Non-pigmented ciliary epithelial cell (primary cell): ENCODE measurements at places on chromosomes 6 and 20.

GRCh38 chr20:34891166-34892062 lies 15.0 kb downstream of the ACSS2 start:
- DNase-seq: no peak

DNA sequence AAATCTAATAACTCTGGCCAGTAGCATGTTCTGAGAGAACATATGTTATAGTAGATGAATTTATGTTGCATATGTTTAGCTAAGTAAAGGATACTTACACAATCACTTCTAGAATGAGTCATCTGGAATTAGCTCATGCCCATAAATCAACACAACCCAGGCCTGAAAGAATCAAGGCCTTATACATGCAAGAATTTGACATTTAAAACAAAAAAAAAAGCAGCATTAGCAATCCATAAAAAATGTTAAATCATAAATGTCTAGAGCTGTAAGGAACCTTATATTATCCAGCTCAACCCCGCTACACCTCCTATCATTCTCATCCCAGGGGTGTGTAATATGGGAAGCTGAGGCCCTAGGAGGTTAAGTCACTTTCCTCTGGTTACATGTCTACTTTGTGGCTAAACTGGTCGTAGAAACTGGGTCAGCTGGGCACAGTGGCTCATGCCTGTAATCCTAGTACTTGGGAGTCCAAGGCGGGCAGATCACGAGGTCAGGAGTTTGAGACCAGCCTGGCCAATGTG lies 105.2 kb upstream of the CARMIL1 start:
- peak; percentile 95 for DNase-seq

- DNase-seq: no peak
Observed at GRCh38 chr6:39321761-39322160, 741 bp downstream of the KCNK16 start.

- DNase-seq: peak; percentile 41
Observed at GRCh38 chr6:149963462-149964307, at the start of gene ULBP1. TSS of gene ULBP1 (plus strand) at chr6:149963943. CDS start at chr6:149964050, 107 bp downstream.

GRCh38 chr6:56347526-56347925 lies 100.1 kb upstream of the COL21A1 start:
- DNase-seq: no peak

DNA sequence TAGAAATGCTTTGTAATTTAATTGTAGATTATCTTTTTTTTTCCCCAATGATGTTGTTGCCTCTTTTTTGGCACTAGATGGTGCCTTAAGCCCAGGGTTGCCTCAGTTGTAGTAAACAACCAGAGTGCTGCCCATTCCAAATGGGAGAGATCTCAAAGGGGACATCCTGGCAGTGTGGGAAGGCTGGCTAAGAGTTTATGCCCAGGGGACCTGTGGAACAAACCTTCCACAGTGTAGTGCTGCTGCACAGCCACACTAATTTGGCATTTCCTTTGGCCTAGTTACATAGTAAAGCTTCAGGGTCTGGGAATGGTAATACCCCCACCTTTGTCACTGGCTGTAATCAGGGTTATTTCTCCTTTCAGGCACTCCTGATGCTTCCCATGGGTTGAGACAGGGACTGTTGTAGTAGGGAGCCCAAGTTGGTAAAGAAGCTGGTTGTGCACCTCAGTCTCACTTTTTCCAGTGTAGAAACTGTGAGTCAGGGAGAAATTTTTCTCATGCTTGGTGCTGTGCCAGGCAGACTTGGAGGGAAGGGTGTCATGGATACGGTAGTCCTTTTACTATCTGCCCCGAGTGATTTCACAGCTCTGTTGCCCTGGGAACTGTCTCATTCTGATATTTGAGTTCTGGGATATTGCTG lies 177.8 kb upstream of the ECI2 start:
- DNase-seq: peak; percentile 83

GRCh38 chr6:17416806-17417205 lies 23.4 kb downstream of the CAP2 start:
- DNase-seq: no peak

GRCh38 chr20:51542571-51543421 lies at the start of gene NFATC2:
TSS of gene NFATC2 (minus strand) at chr20:51542719. CDS start at chr20:51542499, 220 bp downstream.
- DNase-seq: no peak

- DNase-seq: no peak
Observed at GRCh38 chr6:33566182-33567084, 13.6 kb downstream of the BAK1 start.

- DNase-seq: no peak
Observed at GRCh38 chr6:170172825-170173256, 118.0 kb downstream of the DLL1 start.

GRCh38 chr6:66553441-66553840 lies 846.4 kb upstream of the EYS start:
- no peak for DNase-seq

DNA sequence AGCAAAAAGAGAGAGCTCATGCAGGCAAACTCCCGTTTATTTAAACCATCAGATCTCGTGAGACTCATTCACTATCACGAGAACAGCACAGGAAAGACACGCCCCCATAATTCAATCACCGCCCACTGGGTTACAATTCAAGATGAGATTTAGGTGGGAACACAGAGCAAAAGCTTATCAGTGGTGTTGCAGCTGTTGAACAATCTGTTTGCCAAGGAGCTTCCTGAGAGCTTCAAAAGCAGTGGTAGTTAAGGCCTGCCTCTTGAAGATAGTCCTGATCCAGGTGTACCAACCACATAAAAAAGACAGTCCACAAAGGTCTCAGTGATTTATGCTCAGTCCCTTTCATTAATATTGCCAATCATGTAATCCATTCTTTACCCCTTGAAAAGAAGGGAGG lies 269.4 kb upstream of the IRAK1BP1 start:
- DNase-seq: no peak

GRCh38 chr6:105993341-105994117 lies 92.6 kb upstream of the PRDM1 start:
- no peak for DNase-seq

DNA sequence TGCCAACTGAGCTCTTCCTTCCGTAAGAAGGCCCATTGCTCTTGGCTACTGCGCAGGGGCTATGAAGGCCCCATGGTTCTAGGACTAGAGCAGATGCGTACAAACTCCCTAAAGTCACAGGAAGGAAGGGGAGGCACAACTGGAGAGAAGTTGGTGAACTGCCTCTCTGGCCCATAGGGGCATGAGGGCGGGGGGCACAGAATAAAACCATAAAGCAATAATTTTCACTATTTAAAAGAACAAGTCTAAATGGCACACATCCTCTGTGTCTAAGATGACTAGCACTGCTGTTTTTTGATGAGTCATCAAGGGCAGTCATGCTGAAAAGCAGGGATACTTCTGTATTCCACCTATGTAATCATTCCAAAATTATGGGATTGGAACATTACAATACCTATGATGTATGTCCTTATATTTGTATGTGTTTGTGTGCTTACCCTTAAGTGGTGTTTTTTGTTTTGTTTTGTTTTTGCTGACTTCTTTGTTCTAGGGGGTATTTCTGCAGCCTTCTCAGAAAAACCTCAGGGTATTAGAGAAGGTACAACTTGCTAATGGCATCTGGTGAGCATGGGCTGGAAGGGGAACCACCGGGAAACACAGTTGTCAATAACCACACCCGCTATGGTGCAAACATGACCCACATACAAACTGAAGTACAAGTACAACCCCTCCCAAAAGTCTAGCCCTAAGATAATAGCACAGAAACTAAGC lies 36.9 kb downstream of the B4GALT5 start:
- DNase-seq: peak; percentile 38

DNA sequence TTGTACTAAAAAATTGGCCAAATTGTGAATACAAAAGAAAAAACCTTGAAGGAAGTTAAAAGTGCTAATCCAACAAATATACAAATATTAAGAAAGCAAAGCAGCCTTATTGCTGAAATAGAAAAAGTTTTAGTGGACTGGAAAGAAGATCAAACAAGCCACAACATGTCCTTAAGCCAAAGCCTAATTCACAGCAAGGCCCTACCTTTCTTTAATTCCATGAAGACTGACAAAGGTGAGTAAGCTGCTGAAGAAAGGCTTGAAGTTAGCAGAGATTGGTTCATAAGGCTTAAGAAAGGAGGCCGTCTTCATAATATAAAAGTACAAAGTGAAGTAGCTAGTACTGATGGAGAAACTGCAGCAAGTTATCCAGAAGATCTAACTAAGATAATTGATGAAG lies 53.5 kb downstream of the TINAG start:
- no peak for DNase-seq

GRCh38 chr6:106117579-106117978 lies 31.4 kb downstream of the PRDM1 start:
- DNase-seq: no peak

DNA sequence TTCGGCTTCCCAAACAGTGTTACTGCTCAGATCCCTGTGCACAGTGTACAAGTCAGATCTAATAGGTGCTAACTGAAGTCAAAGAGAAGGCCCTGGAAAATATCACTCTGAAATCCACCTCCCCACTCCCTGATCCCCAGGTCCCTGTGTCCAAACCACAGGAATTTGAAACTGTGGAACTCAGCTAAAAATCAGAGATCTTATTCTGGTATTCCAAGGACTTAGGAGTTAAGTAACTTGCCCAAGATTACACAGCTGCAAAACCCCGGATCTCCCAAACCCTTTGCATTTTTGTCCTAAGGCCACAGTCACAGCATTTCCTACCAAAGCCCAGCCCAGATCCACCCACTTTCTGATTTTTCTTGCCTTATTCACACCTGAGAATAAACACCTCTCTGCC lies 32.3 kb upstream of the SLC23A2 start:
- DNase-seq: peak; percentile 18

DNA sequence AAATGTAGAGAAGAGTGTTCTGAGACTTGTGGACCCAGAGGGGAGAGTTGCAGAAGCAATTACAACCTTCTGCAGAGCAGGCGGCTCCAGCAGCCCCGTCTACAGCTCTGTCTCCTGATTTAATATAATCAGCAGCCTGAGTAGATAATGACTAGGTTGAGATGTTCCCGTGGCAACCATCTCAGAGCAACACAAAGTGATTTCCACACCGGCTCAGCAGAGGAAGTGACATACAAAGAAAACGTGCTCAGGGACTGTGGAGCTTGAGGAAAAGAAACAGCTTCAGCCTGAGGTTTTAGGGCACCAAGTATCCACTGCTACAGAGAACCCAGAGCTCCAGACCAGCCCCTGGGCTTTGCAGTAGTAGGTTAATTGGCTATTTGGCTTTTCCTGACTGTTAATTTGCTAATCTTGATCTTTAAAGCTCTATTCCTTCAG lies 136.4 kb downstream of the MTFR2 start:
- peak; percentile 70 for DNase-seq

DNA sequence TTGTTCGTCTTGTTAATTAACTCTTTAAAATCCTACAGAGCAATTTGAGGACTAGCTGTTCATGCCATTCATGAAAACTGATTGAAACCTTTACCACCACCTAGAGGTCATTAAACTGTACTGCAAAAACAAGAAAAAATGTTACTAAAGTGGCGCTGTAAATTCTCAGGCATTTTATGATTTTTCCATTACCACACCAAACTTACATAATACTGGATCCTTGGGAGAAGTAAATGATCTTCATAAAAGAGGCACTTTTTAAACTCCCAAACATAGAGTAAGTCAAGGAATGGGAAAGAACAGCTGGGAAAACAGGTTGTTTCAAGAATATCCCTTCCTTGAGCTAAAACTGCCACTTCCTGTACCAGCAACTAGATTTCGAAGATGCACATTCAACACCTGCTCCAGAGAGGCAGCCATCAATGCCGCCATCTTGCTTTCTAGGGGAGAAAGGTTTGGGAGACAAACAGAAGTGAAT lies 54.3 kb downstream of the MYLIP start:
- no peak for DNase-seq

DNA sequence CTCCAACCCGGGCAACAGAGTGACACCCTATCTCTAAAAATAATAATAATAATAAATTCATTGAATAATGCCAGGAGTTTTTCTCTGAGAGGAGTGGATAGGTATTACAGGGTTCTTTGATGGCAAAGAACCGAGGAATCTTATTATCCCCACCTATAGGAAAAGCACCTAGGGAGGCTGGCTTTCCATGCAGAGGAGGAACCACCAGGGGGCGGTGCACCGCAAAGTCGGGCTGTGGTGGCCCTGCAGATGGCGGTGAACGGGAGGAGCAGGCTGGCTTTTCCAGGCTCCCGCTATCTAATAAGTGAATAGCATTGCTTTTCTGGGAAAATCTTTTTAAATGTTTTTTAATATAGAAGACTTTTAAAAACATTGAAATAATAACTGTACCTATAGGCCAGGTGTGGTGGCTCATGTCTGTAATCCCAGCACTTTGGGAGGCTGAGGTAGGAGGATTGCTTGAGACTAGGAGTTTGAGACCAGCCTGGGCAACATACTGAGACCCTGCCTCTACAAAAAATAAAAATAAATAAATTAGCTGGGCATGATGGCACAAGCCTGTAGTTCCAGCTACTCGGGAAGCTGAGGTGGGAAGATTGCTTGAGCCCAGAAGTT lies 864.2 kb downstream of the KIF16B start:
- no peak for DNase-seq

- no peak for DNase-seq
Observed at GRCh38 chr6:108635505-108636226, 74.9 kb downstream of the FOXO3 start.
